Neural crest cell (in vitro differentiated cells): ENCODE measurements at places on chromosomes 6 and 20.

- DNase-seq: no peak
Measured at GRCh38 chr6:119541132-119541905, 191.8 kb upstream of the MAN1A1 start.

GRCh38 chr20:14415467-14415866 is 78.1 kb upstream of the FLRT3 start:
- no peak for DNase-seq

DNA sequence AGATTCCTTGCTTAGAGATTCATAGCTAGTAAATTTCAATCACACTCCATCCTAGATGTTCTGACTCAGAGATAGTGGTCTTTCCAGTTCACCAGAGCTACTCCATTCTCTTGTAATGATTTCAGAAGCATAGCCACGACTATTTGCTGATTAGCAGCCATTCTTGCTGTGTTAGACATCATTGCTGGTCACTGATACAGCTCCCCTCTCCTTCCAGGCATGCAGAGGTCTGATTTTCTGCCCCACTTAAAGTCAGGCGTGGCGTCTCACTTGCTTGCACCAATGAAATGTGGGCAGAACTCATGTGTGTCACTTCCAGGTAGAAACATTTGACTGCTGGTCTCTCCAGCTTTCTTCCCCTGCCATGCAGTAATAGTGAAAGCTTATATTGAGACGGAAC is 168.9 kb upstream of the JARID2 start:
- no peak for DNase-seq

DNA sequence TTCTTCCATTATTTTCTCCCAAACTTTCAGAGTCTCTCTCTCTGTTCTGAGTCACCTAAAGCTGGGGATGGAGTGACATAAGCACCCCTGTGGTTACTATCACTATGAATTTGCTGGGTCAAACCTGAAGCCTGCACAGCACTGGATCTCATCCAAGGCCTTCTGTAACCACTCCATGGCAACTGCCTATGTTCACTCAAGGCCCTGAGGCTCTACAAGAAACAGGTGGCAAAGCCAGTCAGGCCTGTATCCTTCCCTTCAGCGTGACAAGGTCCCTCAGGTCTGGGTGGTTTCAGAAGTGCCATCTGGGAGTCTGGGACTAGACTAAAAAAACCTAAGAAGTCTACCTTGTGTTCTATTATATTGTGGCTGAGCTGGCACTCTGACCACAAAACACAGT is 1278.8 kb upstream of the EYS start:
- no peak for DNase-seq

GRCh38 chr6:105259913-105260889 is 80.4 kb upstream of the POPDC3 start:
- DNase-seq: no peak
